ENCODE measurements at places on chromosomes 5 and 9. TPM values are rescaled to one million over a fixed set of nuclear protein-coding genes. Genes with fewer than 3 reads are reported as not detected.

- no peak for DNase-seq
These were observed 680.7 kb downstream of the PRR16 start for GRCh38 chr5:121144764-121145163.

DNA sequence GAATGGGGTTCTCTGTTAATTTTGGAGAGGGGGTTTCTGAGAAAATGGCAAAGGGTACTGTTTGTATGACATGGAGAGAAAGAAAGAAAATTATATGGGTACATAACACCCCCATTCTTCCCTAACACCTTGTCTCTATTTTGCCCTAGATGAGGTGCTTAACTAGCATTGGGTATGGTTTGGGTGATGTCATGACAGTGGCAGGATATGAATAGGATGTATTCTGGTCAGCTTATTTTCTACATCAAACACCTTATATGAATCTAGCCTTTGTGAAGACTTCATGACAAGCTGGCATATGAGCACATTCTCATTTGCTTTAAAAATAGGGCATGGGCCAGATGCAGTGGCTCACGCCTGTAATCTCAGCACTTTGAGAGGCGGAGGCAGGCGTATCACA, 58.6 kb downstream of the LNPEP start:
- no peak for DNase-seq

GRCh38 chr9:97543561-97543960, 42.1 kb downstream of the TMOD1 start:
- no peak for DNase-seq

- DNase-seq, result no peak
These were observed 71.8 kb upstream of the CD180 start for GRCh38 chr5:67268231-67269021.

GRCh38 chr9:133139246-133140173, 18.5 kb upstream of the RALGDS start:
- DNase-seq, result no peak

- DNase-seq, result no peak
These were observed 273.6 kb upstream of the CTNND2 start for GRCh38 chr5:12177851-12178250.

DNA sequence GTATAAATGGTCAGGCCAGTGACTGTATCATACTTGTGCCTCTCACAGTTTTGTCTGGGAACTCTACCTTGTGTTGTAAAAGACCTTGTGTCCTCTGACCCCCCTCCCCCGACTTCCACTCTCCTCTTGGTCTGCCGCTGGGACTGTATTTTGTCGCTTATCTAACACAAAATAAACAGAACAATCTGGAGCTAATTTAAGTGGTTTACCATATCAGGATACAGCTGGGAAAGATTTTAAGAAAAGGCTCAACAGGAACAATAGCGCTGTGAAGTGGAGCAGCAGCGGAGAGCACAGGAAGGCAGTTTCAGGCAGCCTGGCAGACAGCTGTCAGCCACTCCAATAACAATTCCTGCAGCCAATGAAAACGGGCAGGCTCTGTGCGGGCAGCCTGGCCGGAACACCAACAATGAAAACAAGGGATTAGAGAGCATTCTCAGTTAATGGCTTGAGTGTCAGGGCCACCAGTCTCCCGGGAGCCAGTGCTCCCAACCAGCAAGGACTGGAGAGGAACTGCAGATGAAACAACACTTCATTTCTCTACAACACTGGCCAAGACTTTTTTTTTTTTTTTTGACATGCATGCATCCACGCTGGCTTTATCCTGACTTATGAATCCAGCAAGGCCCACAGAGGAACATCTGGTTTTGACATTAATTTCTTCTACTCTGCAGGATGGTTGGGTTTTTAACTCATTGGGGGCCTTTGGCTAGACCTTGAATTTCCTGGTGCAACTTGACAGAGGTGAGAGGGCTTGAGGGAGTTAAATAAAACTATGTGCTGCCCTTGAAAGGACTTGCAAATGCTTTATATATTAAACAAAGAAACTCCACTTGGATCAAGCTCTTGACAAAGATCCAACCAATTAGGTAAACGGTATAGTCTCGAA, 76.7 kb downstream of the ARSB start:
- DNase-seq, result no peak

DNA sequence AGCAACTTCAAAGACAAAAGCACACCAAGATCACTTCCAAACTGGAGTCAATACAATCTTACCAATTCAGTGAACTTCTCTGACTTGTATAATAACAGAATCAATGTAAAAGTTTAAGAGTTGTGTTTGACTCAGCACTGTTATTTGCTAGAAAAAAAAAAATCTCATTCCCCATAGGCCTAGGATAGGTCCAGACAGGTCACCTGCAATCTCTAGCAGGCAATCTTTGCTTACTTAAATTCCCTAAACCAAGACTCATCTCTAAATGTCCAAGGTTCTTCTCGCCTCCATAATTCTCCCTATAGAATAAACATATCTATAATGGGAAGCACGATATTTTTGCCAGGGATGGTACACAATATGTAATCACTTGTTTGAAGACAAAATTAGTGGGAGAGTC, 2.5 kb downstream of the FAM169A start:
- no peak for DNase-seq

GRCh38 chr5:11700391-11700790, 203.9 kb downstream of the CTNND2 start:
- no peak for DNase-seq

- DNase-seq, result no peak
These were observed 29.4 kb upstream of the SPATA31D4 start for GRCh38 chr9:81898851-81899250.

DNA sequence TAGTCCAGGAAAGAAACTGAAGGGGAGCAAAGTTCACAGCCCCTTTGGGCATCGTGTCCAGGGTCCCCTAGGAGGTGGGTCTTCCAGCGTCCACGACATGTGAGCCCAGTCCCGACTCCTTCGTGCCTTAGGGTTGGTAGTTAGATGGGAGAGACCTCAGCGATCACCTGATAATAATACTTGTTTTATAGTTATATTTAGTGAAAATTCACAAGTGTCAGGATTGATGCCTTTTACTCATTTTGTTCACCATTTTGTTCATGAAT, 20.1 kb downstream of the SPAAR start:
- DNase-seq, result no peak

DNA sequence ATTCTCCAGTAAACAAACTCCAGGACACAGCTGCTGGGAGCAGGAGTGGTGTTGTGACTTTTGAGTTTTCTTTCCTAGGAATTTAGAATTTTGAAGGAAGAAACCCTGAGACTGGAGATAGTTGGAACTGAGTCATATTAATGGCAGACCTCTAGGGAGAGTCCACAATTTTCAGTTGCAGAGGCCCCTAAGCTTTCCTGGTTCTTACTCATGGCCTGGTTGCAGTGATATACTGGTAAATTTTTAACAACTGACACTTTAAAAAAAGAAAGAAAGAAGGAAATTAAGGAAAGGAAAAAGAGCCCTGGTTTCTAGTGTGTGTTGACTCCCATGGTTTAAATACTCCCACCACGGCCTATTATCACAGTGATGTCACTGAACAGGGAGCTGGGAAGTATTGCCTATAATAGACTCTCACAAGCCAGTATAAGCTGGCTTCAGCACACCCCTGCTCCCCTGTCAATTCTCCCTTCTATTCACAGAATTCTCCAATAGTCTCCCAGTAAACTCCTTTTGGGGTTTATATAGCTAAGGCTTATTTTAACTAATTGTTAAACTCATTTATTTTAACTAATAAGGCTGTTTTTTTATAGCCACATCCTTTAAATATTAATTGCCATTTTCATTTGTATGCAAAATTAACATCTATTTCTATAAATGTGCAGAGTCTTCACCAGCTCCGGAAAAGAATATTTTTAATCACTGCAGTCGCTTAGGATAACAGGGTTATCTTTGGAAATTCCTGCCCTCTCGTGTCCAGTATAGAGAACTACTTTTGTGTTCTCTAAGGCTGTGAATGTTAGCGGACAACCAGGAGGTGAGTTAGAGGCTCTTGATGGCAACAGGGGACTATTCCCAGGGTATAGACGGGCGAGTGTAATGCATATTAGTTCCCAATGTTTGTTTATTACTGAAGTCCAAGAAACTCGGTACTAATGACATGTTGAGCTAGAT, 59.7 kb downstream of the GGTA1 start:
- no peak for DNase-seq

The CER1 gene
- polyA plus RNA-seq, result not detected

The SLC23A1 gene
- polyA plus RNA-seq, result not detected

The FOXD4L3 gene
- not detected for polyA plus RNA-seq

The ADCY2 gene
- polyA plus RNA-seq, result not detected

The NTRK2 gene
- polyA plus RNA-seq, result not detected

The PCDHGB1 gene
- polyA plus RNA-seq, result not detected

The SOHLH1 gene
- not detected for polyA plus RNA-seq

The GRIA1 gene
- polyA plus RNA-seq, result not detected

The AQP3 gene
- polyA plus RNA-seq, result 372 TPM

The CD14 gene
- 2.6 TPM for polyA plus RNA-seq

The TEX48 gene
- not detected for polyA plus RNA-seq

Data from CD4-positive, CD25-positive, alpha-beta regulatory T cell (primary cell).